T-helper 22 cell (primary cell): ENCODE measurements at places on chromosomes 1 and 21.

DNA sequence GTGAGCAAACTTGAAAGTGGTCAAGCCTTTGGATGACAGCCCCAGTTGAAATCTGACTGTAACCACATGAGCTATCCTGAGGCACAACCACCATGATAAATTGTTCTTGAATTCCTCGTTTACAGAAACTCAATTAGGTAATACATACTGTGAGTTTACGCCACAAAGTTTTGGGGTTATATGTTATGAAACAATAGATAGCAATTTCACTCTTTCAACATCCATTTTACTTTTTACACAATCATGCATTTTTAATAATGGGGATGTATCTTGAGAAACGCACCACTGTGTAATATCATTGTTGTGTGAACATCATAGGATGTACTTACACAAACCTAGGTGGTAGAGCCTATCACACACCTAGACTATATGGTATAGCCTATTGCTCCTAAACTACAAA, 35.4 kb downstream of the OR2C3 start:
- DNase-seq = no peak

DNA sequence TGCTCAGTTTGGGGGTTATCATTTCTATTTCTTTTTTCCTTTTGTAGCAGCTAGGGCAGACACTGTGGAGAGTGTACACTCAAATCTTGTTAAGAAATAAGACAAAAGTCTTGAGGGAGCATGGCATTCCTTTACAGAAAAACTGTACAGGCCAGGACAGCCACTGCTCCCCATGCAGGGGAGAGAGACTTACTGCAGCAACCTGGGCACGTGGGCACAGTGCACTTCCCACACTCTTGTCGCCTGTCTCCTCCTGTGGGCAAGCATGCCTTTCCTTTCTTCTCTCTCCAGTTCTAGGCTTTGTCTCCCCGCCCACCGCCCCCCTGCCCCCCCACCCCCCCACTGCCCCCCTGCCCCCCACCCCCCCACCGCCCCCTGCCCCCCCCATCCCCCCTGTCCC, 51.9 kb downstream of the PHC2 start:
- no peak for DNase-seq

DNA sequence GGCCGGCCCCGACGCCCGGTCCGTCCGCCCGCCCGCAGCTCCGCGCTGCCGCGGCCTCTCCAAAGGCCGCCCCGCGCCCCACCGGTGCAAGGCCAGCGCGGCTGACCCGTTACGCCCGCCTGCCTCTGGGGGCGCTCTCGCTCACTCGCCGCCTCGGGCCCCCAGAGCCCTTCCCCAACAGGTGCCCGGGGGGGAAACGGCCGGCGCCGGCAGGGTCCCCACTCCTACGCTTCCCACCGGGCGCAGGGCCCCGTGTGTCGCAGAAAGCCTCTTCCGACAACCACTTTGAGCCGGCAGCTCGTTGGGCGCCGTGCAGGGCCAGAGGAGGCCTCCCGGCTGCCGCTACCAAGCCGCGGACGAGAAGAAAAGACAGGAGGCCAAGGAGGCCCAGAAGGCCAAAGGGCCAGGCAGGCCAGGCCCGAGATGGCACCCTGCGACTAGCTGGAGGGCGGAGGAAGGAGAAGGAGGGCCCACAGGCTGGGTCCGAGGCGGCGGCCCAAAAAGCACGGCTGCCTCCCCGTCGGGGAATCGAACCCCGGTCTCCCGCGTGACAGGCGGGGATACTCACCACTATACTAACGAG, 64.9 kb upstream of the FCGR2A start:
- DNase-seq = peak; percentile 16

DNA sequence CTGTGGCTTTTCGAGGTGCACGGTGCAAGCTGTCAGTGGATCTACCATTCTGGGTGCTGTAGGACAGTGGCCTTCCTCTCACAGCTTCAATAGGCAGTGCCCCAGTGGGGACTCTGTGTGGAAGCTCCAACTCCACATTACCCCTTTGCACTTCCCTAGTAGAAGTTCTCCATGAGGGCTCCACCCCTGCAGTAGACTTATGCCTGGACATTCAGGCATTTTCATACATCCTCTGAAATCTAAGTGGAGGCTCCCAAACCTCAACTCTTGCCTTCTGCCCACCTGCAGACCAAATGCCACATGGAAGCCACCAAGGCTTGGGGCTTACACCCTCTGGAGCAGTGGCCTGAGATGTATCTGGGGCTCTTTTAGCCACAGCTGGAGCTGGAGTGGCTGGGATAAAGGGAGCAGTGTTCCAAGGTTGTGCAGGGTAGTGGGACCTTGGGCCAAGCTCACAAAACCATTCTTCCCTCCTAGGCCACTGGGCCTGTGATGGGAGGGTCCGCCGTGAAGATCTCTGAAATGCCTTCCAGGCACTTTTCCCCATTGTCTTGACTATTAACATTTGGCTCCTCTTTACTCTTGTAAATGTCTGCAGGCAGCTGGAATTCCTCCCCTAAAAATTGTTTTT, 18.0 kb upstream of the RNF2 start:
- no peak for DNase-seq

GRCh38 chr1:65319754-65320153, 10.4 kb downstream of the DNAJC6 start:
- no peak for DNase-seq

GRCh38 chr1:66302815-66303214, 231.1 kb upstream of the SGIP1 start:
- DNase-seq = no peak

DNA sequence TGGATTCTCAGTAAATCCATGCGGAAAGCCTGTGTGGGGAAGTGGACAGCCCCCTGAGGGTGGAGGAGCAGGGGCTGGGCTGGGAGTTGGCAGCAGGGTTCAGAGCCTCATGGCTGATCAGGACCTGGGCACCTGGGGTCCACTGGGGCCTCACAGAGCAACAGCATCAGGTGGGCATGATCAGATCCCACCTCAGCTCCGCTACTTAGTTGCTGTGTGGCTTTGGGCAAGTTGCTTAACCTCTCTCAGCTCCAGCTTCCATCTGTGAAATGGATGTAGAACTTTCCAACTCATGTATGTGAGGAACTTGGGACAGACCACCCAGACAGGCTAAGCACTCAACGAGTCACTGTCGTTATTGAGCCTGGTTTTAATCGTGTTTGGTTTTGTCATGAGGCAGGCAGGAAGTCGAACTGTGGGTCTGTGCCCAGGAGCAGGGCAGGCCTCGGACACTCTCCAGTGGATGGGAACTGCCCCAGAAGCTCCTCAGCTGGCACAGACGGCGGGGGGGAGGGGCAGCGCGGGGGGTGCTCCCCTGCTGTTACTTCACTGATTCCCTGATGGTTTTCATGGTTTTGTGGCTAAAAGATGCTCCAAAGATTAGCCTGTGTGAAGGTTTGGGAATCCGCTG, 155.8 kb upstream of the TMEM51 start:
- DNase-seq = no peak

DNA sequence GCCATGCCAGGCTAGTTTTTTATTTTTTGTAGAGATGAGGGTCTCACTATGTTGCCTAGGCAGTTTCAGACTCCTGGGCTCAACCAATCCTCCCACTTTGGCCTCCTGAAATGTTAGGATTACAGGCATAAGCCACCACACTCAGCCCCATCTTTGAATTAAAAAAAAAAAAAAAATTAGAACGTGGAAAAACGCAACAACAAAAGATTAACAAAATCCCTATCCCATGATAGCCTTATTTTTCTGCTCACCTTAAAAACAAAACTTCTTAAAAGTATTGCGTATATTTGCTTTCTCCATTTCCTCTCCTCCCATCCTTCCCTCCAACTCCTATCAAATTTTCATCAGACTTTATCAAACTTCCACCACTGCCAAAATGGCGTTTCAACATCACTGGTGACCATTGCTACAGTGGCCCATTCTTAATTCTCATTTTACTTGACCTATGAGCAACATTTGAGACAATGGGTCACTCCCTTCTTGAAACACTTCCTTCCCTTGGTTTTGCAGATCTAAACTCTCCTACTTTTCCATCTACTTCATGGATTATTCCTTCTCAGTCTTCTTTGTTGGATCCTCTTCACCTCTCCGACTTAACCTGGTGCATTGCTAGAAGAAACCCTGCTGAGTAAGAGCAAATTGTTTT, 579 bp upstream of the ZNF684 start:
- no peak for DNase-seq

DNA sequence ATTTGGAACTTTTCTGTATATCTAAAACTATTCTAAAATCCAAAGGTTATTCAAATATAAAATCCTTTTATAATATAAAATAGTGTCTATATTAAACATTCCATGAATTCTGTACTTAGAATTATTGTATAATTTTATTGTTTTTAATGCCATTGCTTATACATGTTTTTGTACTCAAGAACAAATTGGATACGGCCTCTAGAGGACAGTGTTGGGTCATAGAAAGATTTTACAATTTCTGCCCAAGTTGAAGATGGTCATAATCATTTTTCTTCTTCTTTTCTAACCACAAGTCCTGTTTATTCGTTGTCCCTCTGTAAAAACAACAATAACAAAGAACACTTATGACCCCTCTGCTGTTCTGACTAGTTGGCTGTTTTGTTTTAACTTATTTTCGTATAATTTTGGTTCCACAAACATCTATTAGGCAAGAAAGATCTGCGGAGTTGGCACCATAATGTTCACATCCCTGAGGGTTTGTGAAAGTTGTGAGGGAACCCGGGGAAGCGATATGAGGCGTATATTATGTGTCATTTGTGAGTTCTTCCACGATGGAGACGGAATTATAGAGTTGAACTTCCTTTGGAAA, 75.7 kb upstream of the KIF26B start:
- DNase-seq = no peak

DNA sequence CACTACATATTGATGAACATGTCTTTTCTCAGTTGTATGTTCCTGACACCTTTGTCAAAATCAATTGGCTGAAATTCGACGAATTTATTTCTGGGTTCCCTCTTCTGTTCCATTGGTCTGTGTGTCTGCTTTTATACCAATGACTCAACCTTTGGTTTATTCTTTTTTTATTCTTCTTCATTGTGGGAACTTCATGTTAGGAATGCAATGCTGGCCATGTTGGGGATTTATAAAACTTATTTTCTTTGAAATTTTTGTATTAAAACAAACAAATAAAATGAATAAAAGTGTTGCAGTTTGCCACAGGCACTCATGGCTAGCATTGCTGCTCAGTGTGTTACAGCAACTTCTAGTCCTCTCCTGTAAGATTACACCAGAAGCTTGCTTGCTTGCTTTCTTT, 287.8 kb downstream of the DUSP10 start:
- DNase-seq = no peak

GRCh38 chr1:108043707-108044106, 78.7 kb upstream of the VAV3 start:
- DNase-seq = no peak

GRCh38 chr1:170593173-170594011, 61.4 kb downstream of the GORAB start:
- no peak for DNase-seq

- DNase-seq = no peak
These were observed 46.4 kb upstream of the SOD1 start for GRCh38 chr21:31612894-31613785.

- no peak for DNase-seq
These were observed 98.5 kb downstream of the AKT3 start for GRCh38 chr1:243751506-243751905.

- DNase-seq = no peak
These were observed at the start of gene TEKT2 for GRCh38 chr1:36083635-36084496. TSS of gene TEKT2 (plus strand) at chr1:36084094. CDS start at chr1:36084922, 828 bp downstream.

GRCh38 chr21:15932726-15933125, 202.9 kb downstream of the USP25 start:
- DNase-seq = no peak

- no peak for DNase-seq
These were observed 23.2 kb upstream of the LRP8 start for GRCh38 chr1:53350853-53351767.

DNA sequence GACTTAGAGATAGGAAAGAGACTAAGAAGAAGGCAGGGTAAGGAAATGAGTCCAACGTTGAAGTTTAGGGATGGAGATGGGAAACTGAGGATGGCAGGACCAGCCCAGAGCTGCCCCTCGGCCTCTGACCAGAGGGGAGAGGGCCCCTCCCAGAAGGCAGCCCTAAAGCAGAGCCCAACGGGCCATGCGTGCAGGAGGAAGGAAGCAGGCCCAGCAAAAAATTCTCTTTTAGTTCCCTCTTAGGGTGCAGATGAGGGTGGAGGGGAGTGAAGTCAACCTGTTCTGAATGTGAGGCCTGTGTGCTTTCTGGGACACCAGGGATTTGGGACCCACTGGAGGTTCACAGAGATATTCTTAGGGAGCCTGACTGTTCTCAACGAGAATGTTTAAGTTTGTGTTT, 225.4 kb downstream of the RHOU start:
- no peak for DNase-seq

GRCh38 chr1:108880850-108881249, 4.1 kb downstream of the GPSM2 start:
- DNase-seq = no peak

GRCh38 chr1:78054559-78054958, 8.8 kb downstream of the GIPC2 start:
- DNase-seq = no peak

- DNase-seq = no peak
These were observed 20.6 kb upstream of the TBX15 start for GRCh38 chr1:119008483-119009311.

- no peak for DNase-seq
These were observed 206.2 kb upstream of the C1orf87 start for GRCh38 chr1:60279798-60280197.

DNA sequence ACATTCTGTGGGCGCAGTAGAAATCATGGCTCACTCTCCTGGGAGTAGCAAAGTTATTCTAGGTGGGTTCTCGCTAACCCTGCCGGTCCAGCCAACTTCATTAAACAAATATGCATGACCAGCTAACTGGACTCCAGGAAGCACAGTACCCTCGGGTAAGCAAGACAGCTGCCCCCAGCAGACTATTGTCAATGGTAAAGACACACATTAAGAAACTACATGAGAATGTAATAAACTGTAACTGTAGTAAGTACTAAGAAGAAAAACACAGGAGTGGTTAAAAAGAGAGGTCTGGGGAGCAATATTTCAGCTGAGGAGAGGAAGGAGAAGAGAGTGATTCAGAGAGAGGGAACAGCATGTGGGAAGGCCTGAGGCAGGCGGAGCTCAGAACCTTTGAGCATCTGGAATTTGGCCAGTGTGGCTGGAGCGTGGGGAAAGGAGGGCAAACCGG, 7.4 kb downstream of the SLC2A5 start:
- no peak for DNase-seq

GRCh38 chr1:12179111-12179519, 12.3 kb downstream of the TNFRSF1B start:
- peak; percentile 95 for DNase-seq

- no peak for DNase-seq
These were observed 30.0 kb upstream of the SDE2 start for GRCh38 chr1:226029093-226029496.

GRCh38 chr1:205444300-205444930, 11.4 kb downstream of the BLACAT1 start:
- no peak for DNase-seq

- no peak for DNase-seq
These were observed 344.5 kb downstream of the PDE4B start for GRCh38 chr1:66137235-66137634.

DNA sequence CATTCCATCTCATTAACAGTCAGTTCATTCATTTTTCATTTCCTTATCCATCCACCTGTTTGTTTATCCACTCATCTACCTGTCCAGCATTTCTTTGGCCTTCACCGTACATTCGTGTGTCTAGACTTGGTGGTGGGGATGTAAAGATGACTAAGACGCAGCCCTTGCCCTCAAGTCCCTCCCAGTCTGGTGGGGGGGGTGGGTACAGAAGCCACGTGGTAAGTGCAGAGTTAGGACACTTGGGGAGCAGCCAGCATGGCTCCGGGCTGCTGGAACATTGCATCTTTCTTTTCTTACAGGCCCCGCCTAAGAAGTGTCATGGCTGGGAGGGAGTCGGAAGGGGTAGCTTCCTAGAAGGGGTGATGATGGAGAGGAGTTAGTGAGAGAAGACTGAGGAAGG, 17.2 kb downstream of the KIF26B start:
- DNase-seq = no peak

GRCh38 chr1:204505674-204506200, 10.5 kb upstream of the MDM4 start:
- no peak for DNase-seq
